Smooth muscle cell of trachea (primary cell): ENCODE measurements at places on chromosomes 6 and 20. TPM values are rescaled to one million over a fixed set of nuclear protein-coding genes. Genes with fewer than 3 reads are reported as not detected.

CD40 gene
- total RNA-seq, result 2.6 and 8.8 TPM in 2 replicates

C6orf132 gene
- total RNA-seq, result 0.29 and 0.99 TPM in 2 replicates

CDK19 gene
- total RNA-seq, result 10.1 and 15.7 TPM in 2 replicates

GSTA4 gene
- total RNA-seq, result 68.5 and 78.2 TPM in 2 replicates

SLC17A9 gene
- total RNA-seq, result 4.8 and 7.4 TPM in 2 replicates

BPI gene
- under 0.01 TPM in 1 of 2 replicates, not detected in the other for total RNA-seq

AAR2 gene
- total RNA-seq, result 25.0 and 31.4 TPM in 2 replicates

RALGAPB gene
- total RNA-seq, result 32.7 and 37.1 TPM in 2 replicates

GCNT2 gene
- 0.99 and 1.3 TPM in 2 replicates for total RNA-seq

LBP gene
- total RNA-seq, result not detected in 2 replicates

CCN2 gene
- 39.7 and 109 TPM in 2 replicates for total RNA-seq

CCM2L gene
- not detected in 2 replicates for total RNA-seq

TINAG gene
- 0.58 TPM in 1 of 2 replicates, not detected in the other for total RNA-seq

AHCY gene
- 70.3 and 92.1 TPM in 2 replicates for total RNA-seq

PPIL6 gene
- total RNA-seq, result 2.2 and 3.8 TPM in 2 replicates

CNKSR3 gene
- total RNA-seq, result 7.8 and 10.8 TPM in 2 replicates

PPP1R16B gene
- total RNA-seq, result under 0.01 and 0.15 TPM in 2 replicates

GPR6 gene
- total RNA-seq, result not detected in 2 replicates

SIRPD gene
- total RNA-seq, result not detected in 2 replicates

BNIP5 gene
- not detected in 2 replicates for total RNA-seq

IL20RA gene
- 0.33 and 0.58 TPM in 2 replicates for total RNA-seq

TREML2 gene
- total RNA-seq, result not detected in 2 replicates

FERMT1 gene
- total RNA-seq, result 8.1 and 9.1 TPM in 2 replicates

MRAP2 gene
- total RNA-seq, result 0.50 and 1.7 TPM in 2 replicates

MDFI gene
- total RNA-seq, result 0.17 TPM in 1 of 2 replicates, not detected in the other

TNXB gene
- 7.7 and 77.6 TPM in 2 replicates for total RNA-seq

METTL24 gene
- 0.33 and 0.44 TPM in 2 replicates for total RNA-seq

PTGIS gene
- total RNA-seq, result 56.0 and 255 TPM in 2 replicates

GRM1 gene
- under 0.01 TPM in 2 replicates for total RNA-seq

CLPSL2 gene
- total RNA-seq, result not detected in 2 replicates

SNAP25 gene
- 9.6 and 19.5 TPM in 2 replicates for total RNA-seq

ANKRD66 gene
- not detected in 2 replicates for total RNA-seq

RUNX2 gene
- total RNA-seq, result 2.2 and 4.5 TPM in 2 replicates

SLC2A4RG gene
- 39.1 and 85.3 TPM in 2 replicates for total RNA-seq

ELOVL4 gene
- 5.6 and 8.7 TPM in 2 replicates for total RNA-seq
